ENCODE measurements at places on chromosomes 16 and 17.

DNA sequence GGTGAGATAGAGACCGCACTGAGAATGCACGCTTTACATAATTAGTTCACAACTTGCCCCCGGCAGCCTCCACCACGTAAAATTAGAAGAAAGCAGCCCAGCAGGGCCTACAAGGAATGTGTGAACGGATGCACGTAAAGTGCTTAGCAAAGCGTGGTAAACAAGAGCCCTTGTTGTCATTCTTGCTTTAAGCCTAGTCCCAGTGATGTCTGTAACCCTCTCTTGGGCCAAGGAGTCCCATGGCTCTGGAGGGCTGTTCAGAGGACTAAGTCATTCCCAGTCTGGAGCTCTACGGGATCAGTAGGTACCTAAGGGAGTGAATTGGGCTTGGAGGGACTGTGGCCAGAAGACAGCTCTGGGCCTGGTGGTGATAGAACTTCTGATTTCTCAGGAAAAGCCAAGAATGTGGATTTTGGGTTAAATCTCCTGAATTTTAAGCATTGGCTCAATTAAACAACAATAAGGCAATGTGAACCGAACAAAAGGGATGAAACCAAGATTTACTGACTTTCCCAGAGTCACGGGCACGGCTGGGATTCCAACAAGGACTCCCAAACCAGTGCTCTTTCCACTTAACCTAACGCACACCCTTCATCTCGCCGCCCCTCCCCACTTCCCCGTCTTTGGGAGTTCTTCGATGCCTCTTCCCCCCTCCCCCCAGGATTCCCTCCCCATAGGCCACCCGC, 775 bp upstream of the CHP2 start:
- H3K36me3 ChIP-seq: no peaks in the 10 kb centered on the region
- DNase-seq: no peak
- no peak overlapping the region for H3K4me3 ChIP-seq
- peaks cover 62% of the 10 kb centered on the region for H3K27me3 ChIP-seq
- H3K4me1 ChIP-seq: no peaks in the 10 kb centered on the region
- H3K27ac ChIP-seq: no peak overlapping the region

GRCh38 chr16:67534431-67534830, 5.8 kb downstream of the RIPOR1 start:
- H3K4me3 ChIP-seq: no peak overlapping the region
- peaks cover 48% of the 10 kb centered on the region for H3K27me3 ChIP-seq
- DNase-seq: no peak

DNA sequence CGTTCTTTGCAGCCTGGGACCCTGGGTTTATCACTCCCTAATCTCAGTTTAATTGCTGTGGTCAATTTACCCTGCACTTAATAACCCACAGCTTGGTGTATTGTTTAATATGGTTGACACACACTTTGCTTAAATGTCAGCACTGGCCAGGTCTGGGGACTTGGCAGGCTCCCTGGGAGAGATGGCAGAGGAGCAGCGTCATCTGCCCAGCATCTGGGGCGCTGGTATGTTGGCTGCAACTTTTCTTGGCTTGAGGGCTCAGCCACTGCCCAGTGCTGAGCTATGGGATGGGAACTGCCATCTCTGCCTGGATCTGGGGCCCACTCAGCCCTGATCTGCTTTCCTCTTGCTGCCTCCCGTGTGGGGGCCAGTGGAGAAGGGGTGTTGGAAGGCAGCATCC, 115.7 kb upstream of the IRX3 start:
- no peaks in the 10 kb centered on the region for H3K36me3 ChIP-seq
- H3K27me3 ChIP-seq: peaks cover 2% of the 10 kb centered on the region
- no peaks in the 10 kb centered on the region for H3K4me1 ChIP-seq
- no peak overlapping the region for H3K27ac ChIP-seq
- no peak overlapping the region for H3K4me3 ChIP-seq

DNA sequence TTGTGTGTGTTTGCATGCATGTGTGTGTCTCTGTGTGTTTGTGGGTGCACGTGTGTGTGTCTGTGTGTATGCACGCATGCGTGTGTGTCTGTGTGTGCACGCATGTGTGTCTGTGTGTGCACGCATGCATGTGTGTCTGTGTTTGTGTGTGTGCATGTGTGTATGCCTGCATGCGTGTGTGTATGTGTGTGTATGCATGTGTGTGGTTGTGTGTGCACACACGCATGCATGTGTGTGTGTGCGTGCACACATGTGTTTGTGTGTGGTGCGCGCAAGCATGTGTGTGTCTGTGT, 239.9 kb upstream of the TNRC6C start:
- H3K4me1 ChIP-seq: no peaks in the 10 kb centered on the region
- no peaks in the 10 kb centered on the region for H3K36me3 ChIP-seq
- no peak overlapping the region for H3K27ac ChIP-seq
- no peak overlapping the region for H3K4me3 ChIP-seq
- no peak for DNase-seq

GRCh38 chr17:8798846-8799569, at the start of gene MFSD6L:
Gene MFSD6L, minus strand, starts transcription at chr17:8799365. Its CDS starts 245 bp downstream, at chr17:8799120.
- peaks cover 6% of the 10 kb centered on the region for H3K36me3 ChIP-seq
- peaks cover 6% of the 10 kb centered on the region for H3K4me1 ChIP-seq

Measured in activated naive CD8-positive, alpha-beta T cell treated with anti-CD3 and anti-CD28 coated beads, Interleukin-2, amount 10 ng/mL, durations not matched to agents 7 days and 5 days (primary cell).